Large intestine (tissue), 12 donors: ENCODE measurements at places on chromosomes 16 and 17. TPM values are rescaled to one million over a fixed set of nuclear protein-coding genes. Genes with fewer than 3 reads are reported as not detected.
A peak's percentile ranks its signal among the peaks of the same experiment; 100 is the strongest.

NCOR1 gene
- 122 TPM for polyA plus RNA-seq

SRCAP gene
- 36.8 TPM for polyA plus RNA-seq

STH gene
- not detected for polyA plus RNA-seq

RFWD3 gene
- 19.7 TPM for polyA plus RNA-seq

GRCh38 chr17:36926701-36927100 lies 10.6 kb upstream of the LHX1 start:
- no peak for DNase-seq

- no peak for DNase-seq
Measured at GRCh38 chr17:59230764-59231163, 10.5 kb downstream of the GDPD1 start.

DNA sequence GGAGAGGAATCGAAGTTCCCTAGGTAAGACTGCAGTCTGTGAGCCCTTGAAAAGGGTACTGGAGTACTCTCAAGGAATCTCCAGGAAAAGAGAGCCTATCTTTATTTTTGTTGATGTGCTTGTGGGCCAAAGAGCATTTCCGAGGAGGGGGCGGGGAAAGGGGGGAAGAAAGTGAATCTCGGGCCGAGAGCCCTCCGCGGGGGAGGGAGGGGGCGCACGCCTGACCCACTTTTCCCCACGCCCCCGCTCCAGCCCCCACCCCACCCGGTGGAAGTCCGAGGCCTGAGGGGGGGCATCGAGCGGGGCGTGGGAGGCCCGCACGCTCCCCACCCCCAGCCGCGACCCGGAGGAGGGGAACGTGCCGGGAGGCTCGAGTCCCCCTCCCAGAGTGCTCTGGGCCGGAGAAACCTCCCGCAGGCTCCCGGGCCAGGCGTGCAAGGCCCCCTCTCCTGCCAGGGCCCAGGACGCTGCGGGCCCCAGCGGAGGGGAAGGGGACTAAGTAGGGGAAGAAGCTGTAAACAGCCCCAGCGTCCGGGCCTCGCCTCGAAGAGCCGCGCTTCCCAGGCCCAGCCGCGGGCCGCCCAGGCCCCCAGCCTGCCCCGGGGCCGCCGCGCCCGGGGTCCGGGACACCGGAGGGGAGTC lies 444 bp downstream of the HELZ start:
- DNase-seq = peak; percentile 54

DNA sequence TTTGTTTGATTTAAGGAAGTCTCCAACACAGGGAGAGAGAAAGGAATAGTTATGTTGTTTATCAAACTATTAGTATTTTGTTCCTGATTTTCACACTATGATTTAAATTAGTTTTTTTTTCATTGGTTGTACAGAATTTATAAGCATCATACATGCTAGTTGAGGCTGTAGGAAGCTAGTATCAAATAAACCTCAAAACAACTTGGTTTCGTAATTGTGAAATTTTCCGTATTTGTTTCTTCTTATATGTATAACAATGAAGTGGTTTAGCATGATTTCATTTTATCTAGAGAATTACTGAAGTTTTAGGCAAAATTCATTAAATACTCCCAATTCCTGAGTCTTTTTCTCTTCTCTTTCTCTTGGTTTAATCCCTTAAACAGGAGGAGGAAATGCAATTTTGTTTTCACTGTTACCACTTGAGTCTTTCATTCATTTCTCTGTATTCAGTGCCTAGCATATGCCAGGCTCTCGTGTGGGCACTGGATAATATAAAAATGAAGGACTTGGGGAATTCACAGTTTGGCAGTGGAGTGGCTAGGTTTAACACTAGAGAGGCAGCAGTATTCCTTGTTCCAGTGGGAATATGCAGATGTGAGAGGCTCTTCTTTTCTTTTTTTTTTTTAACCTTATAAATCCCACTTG lies 1.8 kb downstream of the CYLD start:
- no peak for DNase-seq

DNA sequence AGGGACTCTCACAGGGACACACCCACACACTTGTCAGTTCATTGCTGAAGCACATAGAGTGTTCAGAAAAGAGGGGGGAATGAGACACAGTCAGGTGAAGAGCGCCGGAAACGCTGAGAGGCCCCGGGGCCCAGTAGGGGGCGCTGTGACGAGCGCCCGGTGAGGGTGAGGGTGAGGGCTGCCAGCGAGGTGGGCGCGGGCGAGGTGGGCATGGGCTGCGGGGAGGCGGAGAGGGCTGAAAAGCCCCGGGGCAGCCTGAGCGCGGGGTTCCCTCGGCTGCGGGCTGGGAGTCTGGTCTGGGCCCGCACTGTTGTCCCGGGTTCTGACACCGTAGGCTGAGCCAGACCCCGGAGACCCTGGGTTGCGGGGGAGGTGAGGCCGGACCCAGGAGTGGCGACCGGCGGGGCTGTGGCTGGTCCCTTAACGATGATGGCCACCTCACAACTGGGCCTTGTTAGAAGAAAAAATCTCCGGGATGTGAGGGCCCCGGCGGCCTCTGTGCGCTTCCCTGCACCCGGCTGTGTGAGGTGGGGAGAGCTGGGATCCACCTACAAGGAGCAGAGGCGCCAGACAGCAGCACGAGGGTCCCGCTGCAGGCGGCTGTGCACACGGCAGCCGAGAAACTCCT lies 91.4 kb downstream of the C16orf78 start:
- DNase-seq = peak; percentile 38

DNA sequence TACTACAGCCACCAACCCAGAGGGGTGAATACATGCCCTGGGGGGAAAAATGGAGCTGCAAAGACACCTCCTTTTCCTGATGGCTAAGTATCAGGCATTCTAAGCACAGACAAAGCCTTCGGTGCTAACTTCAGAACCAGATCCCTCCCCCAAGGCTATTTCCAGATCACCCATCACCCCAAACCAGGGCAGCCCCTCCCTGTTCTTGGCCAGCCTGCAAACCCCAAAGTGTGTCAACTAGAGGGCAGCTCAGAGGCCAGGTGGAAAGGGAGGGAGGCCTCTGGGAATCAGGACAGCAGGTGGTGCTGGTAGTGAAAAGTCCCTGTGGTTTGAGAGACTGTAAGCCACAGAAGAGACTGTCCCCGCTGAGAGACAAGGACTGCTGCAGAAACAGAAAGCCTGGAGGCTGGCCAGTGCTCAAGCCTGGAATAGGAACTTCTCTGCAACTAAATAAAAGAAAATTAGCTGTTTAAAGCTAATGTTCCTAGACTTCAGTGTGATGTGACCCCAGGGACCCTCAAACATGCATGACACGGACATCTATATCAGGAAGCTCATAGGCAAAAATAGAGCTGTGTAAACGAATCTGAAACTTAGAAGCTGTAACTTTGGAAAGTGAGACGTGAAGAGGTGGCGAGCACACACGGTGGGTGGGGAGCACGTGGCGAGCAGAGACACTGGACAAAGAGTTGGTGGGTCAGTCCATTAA lies 9.1 kb downstream of the TUBG1 start:
- peak; percentile 16 for DNase-seq

DNA sequence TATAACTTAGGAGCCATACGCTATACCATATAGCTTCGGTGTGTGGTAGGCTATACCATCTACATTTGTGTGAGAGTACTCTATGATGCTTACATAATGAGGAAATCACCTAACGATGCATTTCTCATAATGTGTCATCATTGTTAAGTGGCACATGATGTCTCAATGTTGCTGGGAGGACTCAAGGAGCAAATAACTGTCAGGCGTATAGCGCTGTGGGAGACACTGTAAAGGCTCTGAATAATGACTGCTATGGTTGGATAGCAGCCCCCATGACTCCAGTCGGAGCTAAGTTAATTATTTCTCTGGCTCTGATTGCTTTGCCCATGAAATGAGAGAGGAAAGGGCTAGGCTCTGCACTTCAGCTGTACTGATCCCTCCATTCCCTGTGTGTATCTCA lies 197.2 kb downstream of the RGS9 start:
- no peak for DNase-seq
